ENCODE measurements at places on chromosomes 6 and 20. TPM values are rescaled to one million over a fixed set of nuclear protein-coding genes. Genes with fewer than 3 reads are reported as not detected.

- no peak overlapping the region for H3K4me3 ChIP-seq
- no peaks in the 10 kb centered on the region for H3K36me3 ChIP-seq
- no peaks in the 10 kb centered on the region for H3K4me1 ChIP-seq
- DNase-seq = no peak
Observed at GRCh38 chr6:41013466-41014153, 25.4 kb downstream of the UNC5CL start.

DNA sequence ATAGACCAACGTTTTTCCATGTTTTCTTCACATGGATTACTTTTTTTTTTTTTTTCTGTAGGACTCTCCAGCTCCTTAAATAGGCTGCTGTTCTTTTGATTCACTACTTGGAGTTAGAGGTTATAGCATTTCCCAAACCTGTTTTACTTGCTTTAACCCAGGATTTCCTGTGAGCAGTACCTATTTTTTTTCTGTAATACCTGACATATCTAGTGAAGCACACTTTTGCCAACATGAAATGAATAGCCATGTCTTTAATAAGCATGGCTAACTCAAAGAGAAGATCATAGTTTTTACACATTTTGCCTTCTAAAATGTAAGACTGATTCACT, 137.0 kb downstream of the FOXA2 start:
- no peaks in the 10 kb centered on the region for H3K36me3 ChIP-seq
- DNase-seq = no peak
- H3K27me3 ChIP-seq = no peaks in the 10 kb centered on the region
- no peaks in the 10 kb centered on the region for H3K4me1 ChIP-seq
- no peak overlapping the region for H3K4me3 ChIP-seq
- no peak overlapping the region for H3K27ac ChIP-seq

DNA sequence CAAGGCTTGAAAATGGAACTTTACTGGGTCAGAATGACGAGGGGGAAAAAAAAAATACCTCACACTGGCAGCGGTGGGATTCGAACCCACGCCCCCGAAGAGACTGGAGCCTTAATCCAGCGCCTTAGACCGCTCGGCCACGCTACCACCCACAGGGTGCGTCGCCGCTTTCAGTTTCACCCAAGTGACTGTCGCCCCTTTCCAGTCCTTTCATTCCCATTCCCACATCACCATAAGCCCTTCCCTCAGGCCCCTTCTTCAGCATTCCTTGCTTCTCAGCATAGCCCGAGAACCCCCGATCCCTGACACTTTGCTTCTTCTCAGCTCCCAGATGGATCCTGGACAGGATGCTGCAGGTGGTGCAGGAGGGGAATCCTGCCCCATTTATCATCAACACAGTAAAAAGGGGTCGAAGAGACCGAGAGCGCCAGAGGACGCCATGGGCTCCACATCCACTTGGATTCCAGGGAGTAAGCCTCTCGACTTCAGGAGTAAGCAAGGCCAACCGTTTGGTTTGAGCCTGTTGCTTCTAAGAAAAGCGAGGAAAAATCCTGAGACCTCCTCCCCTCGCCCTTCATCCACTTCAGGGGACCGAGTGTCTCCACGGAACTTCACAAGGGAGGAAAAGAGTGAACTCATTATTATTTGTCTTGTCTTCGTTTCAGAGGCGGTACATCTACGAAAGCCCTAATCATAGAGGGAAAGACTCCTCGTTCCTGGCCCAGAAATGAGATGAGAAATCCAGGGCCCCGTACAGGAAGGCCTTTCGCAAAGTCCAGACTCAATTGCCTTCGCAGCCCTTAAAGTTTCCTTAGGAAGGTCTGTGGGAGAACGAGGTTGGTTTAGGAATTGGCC, 20.0 kb upstream of the TRIM27 start:
- no peaks in the 10 kb centered on the region for H3K36me3 ChIP-seq
- H3K4me1 ChIP-seq = peaks cover 6% of the 10 kb centered on the region
- peak overlapping the region; percentile 49 for H3K27ac ChIP-seq
- no peaks in the 10 kb centered on the region for H3K27me3 ChIP-seq
- H3K4me3 ChIP-seq = peak overlapping the region; percentile 79
- DNase-seq = peak; percentile 47

DNA sequence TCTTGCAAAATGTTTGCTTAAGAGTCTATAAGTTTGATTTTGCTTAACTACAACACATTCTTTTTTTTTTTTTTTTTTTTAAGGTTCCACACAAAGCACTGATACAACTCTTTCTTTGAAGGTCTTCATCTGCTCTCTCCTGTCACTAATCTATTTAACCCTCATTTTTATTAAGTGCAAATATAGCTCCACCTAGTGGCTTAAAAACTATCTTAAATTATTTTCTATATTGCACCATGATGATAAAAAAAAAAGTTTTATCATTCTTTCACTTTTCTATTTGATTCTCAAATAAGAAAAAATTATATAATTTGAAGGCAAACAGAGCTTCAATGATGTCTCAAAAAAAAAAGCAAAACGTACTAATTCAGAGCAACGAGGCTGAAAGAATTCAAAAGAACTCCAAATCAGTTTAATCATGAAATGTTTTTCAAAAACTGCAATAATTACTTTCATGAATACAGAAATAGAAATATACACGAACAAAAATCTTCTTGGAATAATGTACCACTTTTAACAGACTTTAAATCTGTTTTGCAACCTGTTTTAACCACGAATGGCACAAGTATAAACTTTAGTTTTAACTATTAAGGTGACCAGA, 12.8 kb downstream of the ESF1 start:
- H3K4me1 ChIP-seq = no peaks in the 10 kb centered on the region
- peak; percentile 4 for DNase-seq
- H3K27me3 ChIP-seq = no peaks in the 10 kb centered on the region
- no peak overlapping the region for H3K27ac ChIP-seq
- H3K36me3 ChIP-seq = peaks cover 52% of the 10 kb centered on the region

DNA sequence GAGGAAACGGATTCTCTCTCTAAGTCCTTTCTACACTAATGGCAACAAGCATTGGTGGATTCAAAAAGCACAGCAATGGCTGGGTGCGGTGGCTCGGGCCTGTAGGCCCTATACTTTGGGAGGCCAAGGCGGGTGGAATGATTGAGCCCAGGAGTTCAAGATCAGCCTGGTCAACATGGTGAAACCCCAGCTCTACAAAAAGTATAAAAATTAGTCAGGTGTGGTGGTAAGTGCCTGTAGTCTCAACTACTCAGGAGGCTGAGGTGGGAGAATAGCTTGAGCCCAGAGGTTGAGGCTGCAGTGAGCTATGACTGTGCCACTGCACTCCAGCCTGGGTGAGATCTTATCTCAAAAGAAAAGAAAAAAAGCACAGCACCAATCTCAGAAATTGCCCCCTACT, 19.3 kb downstream of the PAQR8 start:
- no peak overlapping the region for H3K27ac ChIP-seq
- H3K4me3 ChIP-seq = no peak overlapping the region
- no peaks in the 10 kb centered on the region for H3K4me1 ChIP-seq
- no peak for DNase-seq

DNA sequence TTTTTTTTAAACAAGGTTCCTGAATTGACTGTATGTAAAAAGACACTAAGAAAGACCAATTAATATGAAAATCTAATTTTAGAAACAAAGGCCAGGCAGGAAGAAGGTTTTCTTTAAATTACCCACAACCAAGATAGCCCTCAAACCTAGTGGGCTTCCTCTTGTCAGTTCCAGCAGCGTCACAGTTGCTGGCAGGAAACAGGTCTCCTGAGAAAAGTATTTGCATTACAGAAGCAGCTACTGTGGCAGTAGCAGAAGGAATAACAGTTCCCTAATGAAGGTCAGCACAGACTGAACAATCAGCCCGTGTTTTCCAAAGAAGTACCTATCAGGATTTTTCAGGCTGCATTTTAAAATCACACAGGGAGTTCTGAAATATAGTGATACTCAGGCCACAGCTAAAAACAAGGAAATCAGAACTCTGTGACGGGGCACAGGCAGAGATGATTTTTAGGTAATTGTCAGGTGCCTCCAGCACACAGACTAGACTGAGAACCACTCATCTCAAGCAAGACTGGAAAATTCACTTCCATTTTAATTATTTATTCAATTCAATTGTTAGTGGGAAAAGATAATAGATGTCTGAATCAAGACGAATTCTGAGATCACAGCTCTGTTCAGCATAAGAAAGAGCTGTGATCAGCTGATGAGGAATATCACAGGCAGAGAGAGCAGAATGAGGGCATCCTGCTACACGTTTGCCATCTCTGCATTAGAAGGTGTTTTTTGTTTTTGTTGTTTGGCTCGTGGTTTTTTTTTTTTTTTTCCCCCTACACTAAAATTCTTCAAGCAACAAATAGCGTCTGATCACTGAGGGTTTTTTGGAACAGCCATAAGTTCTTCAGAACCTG, 230.5 kb upstream of the KHDRBS2 start:
- H3K27me3 ChIP-seq = no peaks in the 10 kb centered on the region
- no peak overlapping the region for H3K27ac ChIP-seq
- H3K4me3 ChIP-seq = no peak overlapping the region
- H3K4me1 ChIP-seq = no peaks in the 10 kb centered on the region

DNA sequence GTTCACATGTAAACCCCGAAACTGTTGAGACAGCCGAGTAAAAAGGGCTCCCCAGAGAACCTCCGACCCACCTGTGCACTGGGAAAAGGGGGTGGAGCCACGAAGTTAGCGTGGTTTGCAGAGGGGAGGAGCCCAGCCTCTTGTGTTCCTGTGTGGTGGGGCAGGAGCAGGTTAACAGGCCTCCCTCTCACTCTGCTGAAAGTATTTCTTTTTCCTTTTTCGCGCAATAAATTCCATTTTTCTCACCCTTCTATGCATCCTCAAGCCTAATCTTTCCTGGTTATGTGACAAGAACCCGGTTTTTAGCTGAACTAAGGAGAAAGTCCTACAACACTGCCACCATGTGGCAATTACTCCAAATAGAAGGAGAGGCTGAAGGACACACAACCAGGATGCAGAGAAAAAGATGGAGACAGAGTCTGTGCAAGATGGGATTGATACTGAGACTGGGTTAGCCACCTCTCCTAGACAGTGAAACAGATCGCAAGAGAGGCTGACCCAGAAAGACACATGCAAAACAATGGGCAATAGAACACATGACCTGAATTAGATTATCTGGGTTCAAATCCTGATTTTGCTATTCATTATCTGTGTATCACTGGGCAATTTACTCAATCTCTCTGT, 168.7 kb upstream of the PRSS16 start:
- no peaks in the 10 kb centered on the region for H3K4me1 ChIP-seq
- DNase-seq = peak; percentile 26
- no peaks in the 10 kb centered on the region for H3K36me3 ChIP-seq
- H3K4me3 ChIP-seq = peak overlapping the region; percentile 35
- H3K27ac ChIP-seq = no peak overlapping the region
- H3K27me3 ChIP-seq = peaks cover 5% of the 10 kb centered on the region

GRCh38 chr6:71346334-71346694, 57.7 kb downstream of the OGFRL1 start:
- peaks cover 9% of the 10 kb centered on the region for H3K4me1 ChIP-seq
- no peak overlapping the region for H3K27ac ChIP-seq
- no peak for DNase-seq
- no peaks in the 10 kb centered on the region for H3K27me3 ChIP-seq
- H3K4me3 ChIP-seq = no peak overlapping the region

DNA sequence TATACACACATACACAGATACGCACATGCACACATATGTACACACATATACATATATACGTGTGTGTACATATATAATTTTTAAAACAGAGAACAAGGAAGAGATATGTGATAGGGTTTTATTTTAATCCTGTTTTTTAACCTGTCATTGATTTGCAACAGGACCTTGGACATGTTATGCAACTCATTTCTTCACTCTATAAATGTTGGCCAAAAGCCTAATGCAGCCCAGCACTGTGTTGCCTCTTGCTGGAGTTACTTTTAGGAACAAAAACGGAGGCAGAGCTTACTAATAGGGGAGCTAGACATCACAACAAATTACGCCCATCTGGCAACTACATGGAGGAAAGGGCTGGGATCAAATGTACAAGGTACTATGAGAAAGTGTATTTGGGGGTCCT, 179.9 kb upstream of the TAB2 start:
- DNase-seq = no peak
- no peaks in the 10 kb centered on the region for H3K36me3 ChIP-seq
- no peaks in the 10 kb centered on the region for H3K27me3 ChIP-seq
- no peaks in the 10 kb centered on the region for H3K4me1 ChIP-seq
- H3K27ac ChIP-seq = no peak overlapping the region
- no peak overlapping the region for H3K4me3 ChIP-seq

- no peaks in the 10 kb centered on the region for H3K4me1 ChIP-seq
- no peak for DNase-seq
- H3K4me3 ChIP-seq = no peak overlapping the region
- no peaks in the 10 kb centered on the region for H3K27me3 ChIP-seq
- no peaks in the 10 kb centered on the region for H3K36me3 ChIP-seq
- no peak overlapping the region for H3K27ac ChIP-seq
Observed at GRCh38 chr20:14919501-14920081, 582.2 kb upstream of the FLRT3 start.

DNA sequence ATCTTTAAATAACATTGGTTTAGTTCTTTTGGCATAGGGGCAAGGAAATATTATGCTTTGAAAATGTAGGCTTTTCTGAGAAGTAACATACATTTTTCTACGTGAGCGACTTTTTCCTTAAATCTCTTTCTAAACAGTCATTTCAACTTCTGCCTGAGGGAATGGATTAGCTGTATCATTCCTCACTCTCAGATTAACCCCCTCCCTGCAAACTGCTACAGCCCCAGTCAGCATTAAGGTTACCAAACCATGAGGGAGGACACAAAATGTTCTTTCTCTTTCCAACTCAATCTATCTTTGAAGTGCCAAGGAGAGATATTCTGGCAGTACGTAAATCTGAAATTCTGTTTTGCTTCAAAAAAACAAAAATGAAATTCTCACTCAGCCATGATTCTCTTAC, 231.3 kb upstream of the FLRT3 start:
- no peaks in the 10 kb centered on the region for H3K36me3 ChIP-seq
- no peak overlapping the region for H3K27ac ChIP-seq

DNA sequence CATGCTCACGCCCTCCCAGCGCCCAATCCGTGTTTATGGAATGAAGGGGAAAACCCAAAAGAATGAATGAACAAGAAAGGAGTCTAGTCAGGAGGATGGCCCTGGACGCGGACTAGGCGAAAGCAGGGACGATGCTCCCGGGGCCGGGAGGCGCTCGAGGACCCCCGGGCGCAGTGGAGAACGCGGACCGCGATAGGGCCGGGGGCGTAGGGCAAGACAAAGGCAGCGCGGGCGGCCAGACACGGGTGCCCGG, 758 bp downstream of the GCLC start:
- H3K4me3 ChIP-seq = peak overlapping the region; percentile 78
- H3K4me1 ChIP-seq = peaks cover 16% of the 10 kb centered on the region
- no peaks in the 10 kb centered on the region for H3K36me3 ChIP-seq
- DNase-seq = peak; percentile 18

GRCh38 chr6:122647765-122648164, 37.6 kb downstream of the PKIB start:
- H3K4me3 ChIP-seq = no peak overlapping the region
- peaks cover 18% of the 10 kb centered on the region for H3K4me1 ChIP-seq
- no peak for DNase-seq
- H3K36me3 ChIP-seq = no peaks in the 10 kb centered on the region

GRCh38 chr6:144262470-144263369, 22.4 kb upstream of the UTRN start:
- H3K36me3 ChIP-seq = no peaks in the 10 kb centered on the region
- no peak overlapping the region for H3K27ac ChIP-seq
- no peaks in the 10 kb centered on the region for H3K27me3 ChIP-seq
- no peak overlapping the region for H3K4me3 ChIP-seq
- peaks cover 28% of the 10 kb centered on the region for H3K4me1 ChIP-seq
- no peak for DNase-seq

Gene ZBP1
- not detected for total RNA-seq

Gene COL11A2
- 1.3 TPM for total RNA-seq

Gene DNAAF9
- 17.6 TPM for total RNA-seq

Gene BCAS1
- 0.31 TPM for total RNA-seq

Gene TRIM15
- not detected for total RNA-seq

Gene SLC22A3
- total RNA-seq = 0.57 TPM

Gene LIN28B
- total RNA-seq = 29.0 TPM

Gene WASF1
- total RNA-seq = 26.3 TPM

Gene NKAIN4
- total RNA-seq = 162 TPM

Gene HS3ST5
- 3.2 TPM for total RNA-seq
